Fibroblast of villous mesenchyme (primary cell): ENCODE measurements at places on chromosomes 13 and 19. TPM values are rescaled to one million over a fixed set of nuclear protein-coding genes. Genes with fewer than 3 reads are reported as not detected.

The ZNF43 gene
- 6.4 and 9.1 TPM in 2 replicates for total RNA-seq

GRCh38 chr13:113558461-113558860, 26.1 kb upstream of the TFDP1 start:
- no peak for DNase-seq

- DNase-seq = no peak
Measured at GRCh38 chr19:35045667-35046300, 4.3 kb downstream of the HPN start.

DNA sequence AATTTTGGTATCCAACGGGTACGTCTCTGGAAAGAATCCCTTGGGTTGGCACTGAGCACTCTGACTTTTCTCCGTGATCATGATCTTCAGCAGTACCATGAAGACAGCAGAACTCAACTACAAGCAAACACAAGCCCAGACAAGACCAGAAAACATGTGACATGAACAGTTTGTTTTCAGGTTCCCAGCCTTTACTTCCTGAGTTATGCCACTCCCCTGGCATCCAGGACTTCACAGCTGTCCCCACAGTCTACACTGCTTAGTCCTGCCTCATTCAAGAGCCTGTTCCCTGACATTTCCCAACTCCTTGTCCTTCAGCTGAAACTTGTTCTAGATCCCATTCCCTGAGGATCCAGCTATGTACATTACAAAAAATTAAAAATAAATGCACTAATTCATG, 4.9 kb upstream of the N4BP2L1 start:
- no peak for DNase-seq

DNA sequence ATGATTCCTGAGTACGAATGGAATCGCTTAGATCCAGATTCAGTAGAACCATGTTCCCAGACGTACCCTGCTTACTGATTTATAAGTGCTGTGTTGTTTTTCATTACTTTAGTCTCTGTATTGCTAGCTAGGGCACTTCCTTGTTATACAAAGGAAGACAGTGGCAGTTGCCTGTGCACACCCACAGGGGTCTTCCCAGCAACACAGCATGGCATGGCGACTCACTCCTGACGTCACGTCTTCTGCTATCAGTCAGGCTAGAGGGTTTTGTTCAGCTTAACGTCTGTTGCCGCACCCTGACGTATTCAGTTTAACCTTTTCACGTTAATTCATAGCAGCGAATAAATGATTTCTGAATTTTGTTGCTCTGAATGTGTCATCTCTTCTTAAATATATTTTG, 295.1 kb downstream of the MYO16 start:
- no peak for DNase-seq

The JSRP1 gene
- 0.43 TPM in 1 of 2 replicates, not detected in the other for total RNA-seq

DNA sequence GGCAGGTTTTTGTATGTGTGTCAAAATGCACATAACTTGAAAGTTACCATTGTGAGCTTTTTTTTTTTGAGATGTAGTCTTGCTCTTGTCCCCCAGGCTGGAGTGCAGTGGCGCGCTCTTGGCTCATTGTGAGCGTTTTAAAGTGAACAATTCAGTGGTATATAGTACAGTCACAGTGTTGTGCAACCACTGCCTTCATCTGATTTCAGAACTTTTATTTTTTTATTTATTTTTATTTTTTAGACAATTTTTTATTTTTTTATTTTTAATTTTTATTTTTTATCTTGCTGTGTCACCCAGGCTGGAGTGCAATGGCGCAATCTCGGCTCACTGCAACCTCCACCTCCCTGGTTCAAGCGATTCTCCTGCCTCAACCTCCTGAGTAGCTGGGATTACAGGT, 15.0 kb downstream of the SLC25A42 start:
- DNase-seq = no peak

DNA sequence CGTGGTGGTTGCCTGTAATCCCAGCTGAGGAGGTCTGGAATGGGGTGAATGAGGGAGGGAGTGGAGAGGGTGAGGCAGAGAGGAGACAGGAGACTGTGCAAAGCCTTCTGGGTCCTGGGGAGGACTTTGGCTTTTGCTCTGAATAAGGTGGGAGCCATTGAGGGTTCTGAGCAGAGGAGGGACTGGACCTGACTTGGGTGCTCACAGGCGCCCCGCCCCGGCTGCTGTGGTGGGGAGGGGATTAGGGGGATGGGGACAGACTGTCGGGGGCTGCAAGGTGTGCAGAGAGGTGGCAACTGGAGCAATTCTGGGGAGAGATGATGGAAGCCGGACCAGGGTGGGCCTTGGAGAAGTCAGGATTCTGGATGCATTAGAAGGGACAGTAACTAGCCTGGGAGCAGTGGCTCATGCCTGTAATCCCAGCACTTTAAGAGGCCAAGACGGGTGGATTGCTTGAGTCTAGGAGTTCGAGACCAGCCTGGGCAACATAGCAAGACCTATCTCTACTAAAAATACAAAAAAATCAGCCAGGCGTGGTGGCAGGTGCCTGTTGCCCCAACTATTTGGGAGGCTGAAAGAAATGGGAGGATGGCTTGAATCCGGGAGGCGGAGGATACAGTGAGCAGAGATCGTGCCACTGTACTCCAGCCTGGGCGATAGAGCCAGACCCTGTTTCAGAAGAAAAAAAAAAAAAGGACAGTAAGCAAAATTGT, 16.1 kb upstream of the NANOS3 start:
- DNase-seq = no peak
